ENCODE measurements at places on chromosomes 3 and 15. TPM values are rescaled to one million over a fixed set of nuclear protein-coding genes. Genes with fewer than 3 reads are reported as not detected.

Gene GOLGA8R
- 1.4 TPM for total RNA-seq

Gene ATP8B4
- total RNA-seq: 3.3 TPM

DNA sequence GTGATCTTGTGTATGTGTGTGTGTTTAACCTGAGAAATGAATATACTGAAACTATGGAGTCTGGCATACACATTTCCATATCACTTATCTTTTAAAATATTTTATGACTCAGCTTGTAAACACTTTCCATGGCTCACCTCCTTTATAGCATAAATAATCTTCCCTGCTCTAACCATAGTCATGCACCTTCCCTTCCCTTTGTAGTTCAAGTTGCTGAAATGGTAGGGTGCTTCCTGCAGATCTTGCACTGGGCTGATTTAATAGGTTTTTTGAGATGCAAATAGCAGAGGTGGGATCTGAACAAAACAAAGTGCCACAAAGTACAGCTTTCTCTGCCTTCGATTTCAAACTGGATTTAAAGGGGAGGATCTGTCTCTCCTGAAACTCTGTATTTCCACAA lies 712.7 kb upstream of the LMCD1 start:
- DNase-seq: no peak

GRCh38 chr3:197899833-197900478 lies 50.0 kb upstream of the RPL35A start:
- DNase-seq: no peak

- DNase-seq: peak; percentile 76
Observed at GRCh38 chr15:72722071-72722696, 36.2 kb downstream of the BBS4 start.

- no peak for DNase-seq
Observed at GRCh38 chr15:60858511-60859070, 370.5 kb downstream of the RORA start.

Gene FRG2C
- not detected for total RNA-seq

Gene CYP11A1
- not detected for total RNA-seq

Gene RNU5B-1
- not detected for total RNA-seq

DNA sequence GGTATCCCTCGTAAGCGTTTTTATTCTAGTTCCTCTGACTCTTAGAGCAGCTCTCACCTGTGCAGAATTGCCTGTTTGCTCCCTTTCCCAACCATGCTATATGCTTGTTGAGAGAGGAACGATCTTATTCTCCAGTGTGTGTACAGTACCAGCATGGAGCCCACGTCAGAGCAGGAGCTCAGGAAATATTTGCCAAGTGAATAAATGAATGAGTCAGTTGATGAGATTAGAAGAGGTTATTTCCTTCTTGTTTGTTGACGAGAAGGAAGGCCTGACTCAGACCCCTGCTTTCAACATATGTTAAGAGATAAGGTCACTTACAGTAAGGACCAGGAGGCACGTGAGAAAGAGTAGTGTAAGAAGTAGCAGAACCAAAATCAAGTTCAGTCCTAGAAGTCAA lies 106.3 kb upstream of the ABHD17C start:
- no peak for DNase-seq

- DNase-seq: peak; percentile 27
Observed at GRCh38 chr15:58487724-58488120, 55.9 kb downstream of the LIPC start.

Gene MYRIP
- total RNA-seq: 0.10 TPM

DNA sequence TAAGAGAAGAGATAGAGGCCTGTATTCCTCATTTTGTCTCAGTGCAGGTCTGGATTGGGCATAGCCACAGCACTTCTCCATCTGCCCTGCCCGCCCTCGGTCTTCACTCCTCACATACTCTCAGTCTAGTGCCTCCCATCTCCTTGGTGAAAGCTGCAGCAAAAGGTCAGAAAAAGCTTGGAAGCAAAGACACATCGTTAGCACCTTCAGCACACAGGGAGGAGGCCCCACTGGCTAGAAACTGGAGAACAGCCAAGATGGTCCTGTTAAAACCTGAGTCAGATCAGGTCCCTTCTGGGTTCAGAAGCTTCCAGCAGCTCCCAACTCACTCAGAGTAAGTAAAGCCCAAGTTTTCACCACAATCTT lies 1.6 kb upstream of the KLF15 start:
- no peak for DNase-seq

- DNase-seq: peak; percentile 51
Observed at GRCh38 chr3:42803414-42804105, 730 bp downstream of the HIGD1A start.

Gene ATP13A5
- not detected for total RNA-seq

Gene SRGAP3
- 5.3 TPM for total RNA-seq

Gene MYH15
- 0.19 TPM for total RNA-seq

Gene NLGN1
- not detected for total RNA-seq

DNA sequence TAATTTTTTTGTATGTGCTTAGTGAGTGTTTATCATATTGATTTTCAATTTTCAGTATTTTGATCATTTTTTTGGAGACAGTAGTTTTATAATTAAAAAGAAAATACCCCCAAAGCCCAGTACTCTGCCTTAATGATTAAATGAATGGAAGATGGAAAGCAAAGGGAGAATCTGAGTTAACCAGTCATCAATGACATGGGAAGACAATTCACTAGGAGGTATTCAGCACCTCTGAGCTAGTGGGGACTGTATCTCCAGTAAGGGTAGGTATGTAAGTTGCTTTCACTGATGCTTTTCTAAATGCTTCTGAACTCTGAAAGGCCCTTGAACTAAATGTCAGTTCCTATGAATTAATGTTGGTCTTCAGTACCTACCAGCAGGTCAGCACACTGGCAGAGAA lies 590.4 kb upstream of the DPPA4 start:
- DNase-seq: peak; percentile 3

Gene MB21D2
- total RNA-seq: 11.6 TPM

Measured in myocyte (in vitro differentiated cells).